ENCODE measurements at places on chromosomes 16 and 17. TPM values are rescaled to one million over a fixed set of nuclear protein-coding genes. Genes with fewer than 3 reads are reported as not detected.

The CD300H gene
- polyA plus RNA-seq, result 2.8 TPM

DNA sequence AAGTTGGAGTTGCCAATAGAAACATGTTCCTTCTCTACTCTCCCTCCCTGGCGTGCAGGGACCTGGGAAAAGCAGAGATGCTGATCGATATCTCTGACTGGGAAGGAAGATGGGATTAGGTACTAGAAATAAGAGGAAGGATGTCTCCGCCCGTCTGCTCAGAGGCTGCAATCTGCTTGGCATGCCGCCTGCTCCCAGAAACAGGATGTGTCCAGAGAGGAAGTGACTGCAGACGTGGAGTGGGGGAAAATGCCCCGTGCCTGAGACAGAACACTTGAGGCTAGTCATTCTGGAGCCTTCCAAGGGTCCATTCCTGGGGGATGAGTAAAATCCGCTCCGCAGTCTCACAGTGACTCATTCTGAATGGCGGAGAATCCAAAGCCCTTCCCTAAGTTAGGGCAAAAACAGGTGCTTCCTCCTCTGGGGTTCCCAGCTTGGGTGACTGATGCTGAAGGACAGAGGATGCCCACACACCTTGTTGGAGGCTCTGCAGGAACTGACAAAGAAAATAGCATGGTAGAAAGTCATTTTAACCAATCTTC is 45.0 kb upstream of the SMURF2 start:
- DNase-seq, result no peak

DNA sequence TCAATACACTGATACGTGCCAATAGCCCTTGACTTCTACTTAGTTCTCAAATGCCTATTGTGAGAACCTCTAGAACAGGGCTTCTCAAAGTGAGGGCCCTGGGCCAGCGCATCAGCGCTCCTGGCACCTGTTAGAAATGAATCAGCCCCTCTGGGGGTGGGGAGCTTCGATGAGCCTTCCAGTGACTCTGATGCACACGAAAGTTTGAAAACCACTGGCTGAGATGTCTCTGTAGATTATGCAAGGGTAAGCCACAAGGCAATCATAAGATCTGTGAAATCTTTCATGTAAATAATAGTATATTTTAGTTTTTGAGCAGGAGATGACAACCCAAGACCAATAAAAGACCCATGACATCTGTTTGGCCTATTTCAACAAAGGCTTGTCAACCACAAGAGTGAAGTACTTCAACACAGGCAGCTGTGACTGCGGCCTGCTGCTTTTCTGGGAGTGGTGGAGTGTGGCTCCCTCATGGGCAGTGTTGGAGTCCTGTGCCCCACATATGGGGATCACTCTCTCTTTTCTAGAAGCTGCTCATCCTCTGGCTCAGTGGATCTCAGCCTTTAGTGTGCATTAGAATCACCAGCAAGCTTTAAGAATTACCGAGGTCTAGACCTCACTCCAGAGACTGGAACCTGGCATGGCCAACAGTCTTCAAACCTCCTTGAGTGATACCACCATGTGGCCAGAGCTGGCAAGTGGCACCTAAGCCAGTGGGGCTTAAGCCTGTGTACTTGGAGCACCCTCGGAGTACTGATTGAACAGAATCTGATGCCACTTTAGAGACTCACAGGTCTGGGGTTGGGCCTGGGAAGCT is 5.8 kb downstream of the MTHFSD start:
- DNase-seq, result peak; percentile 43

- DNase-seq, result no peak
Observed at GRCh38 chr17:41848788-41849187, 11.2 kb downstream of the KLHL10 start.

- no peak for DNase-seq
Observed at GRCh38 chr16:71675380-71675779, 49.1 kb downstream of the PHLPP2 start.

DNA sequence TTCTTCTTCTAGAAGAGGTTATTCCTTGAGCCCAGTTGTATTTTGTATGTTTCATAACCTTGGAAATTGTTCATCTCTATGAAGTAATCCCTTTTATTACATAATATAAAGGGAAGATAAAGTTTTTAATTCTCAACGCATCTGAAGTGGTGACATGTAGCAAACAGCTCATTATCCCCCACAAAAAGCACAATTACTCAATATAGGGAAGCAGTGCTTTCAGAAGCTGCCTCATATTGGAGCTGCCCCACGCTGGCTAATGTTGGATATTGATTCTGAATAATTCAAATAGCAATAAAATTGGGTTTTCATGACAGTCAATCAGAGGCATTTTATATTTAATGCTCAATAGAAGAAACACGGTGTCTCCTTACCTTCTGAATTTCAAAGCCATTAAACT is 604.3 kb upstream of the RBFOX1 start:
- DNase-seq, result no peak

Data from thymus (tissue), 14 donors.